ENCODE measurements at places on chromosomes 4 and X.

DNA sequence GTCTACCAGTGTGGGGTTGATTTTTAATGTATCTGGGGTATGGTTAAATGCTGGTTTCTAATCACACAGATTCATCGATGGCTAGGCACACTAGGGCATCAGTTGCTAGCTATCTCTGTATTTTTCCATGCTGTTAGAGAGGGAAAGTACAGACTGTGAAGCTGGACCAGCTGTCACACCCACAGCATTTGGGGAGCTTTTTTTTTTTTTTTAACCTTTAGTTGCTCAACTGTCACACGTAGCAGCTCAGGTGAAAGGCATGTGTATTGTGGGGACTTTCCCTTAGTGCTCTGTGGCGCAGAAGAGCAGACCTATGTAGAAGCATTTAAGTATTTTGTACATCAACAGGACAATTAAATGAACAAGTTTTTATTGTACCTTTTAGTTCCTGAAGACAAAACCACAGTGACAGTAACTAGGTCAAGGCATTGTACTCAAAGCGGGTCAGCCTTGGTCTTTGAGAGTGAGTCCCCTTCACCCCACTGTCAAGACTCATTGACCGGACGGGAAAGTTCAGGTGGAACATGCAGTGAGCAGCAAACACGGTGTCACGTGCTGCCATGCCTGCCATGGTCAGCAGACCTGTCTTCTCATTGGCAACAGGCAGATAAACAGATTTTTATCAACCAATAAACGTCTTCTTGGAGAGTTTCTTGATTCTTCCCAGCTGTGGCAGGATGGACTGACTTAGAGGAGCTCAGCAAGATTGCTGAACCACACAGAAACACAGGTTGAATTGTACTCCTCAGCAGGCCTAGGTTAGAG lies 65.3 kb downstream of the CASP3 start:
- no peak for DNase-seq

GRCh38 chr4:37584071-37584470 lies 102.1 kb downstream of the RELL1 start:
- no peak for DNase-seq

GRCh38 chr4:40255393-40256281 lies 58.8 kb downstream of the RHOH start:
- DNase-seq = no peak

DNA sequence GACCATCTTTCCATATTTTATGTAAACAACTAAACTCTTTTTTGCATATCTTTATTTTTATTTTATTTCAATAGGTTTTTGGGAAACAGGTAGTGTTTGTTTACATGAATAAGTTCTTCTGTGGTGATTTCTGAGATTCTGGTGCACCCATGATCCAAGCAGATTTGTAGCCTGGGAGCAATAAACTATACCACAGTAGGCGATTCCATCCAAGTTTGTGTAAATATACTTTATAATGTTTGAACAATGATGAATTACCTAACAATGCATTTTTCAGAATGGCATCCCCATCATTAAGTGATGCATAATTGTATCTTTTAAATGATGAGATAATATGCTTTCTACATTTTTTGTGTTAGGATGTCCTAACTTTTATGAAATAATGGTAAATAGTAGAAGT lies 39.2 kb upstream of the CYSLTR1 start:
- no peak for DNase-seq

DNA sequence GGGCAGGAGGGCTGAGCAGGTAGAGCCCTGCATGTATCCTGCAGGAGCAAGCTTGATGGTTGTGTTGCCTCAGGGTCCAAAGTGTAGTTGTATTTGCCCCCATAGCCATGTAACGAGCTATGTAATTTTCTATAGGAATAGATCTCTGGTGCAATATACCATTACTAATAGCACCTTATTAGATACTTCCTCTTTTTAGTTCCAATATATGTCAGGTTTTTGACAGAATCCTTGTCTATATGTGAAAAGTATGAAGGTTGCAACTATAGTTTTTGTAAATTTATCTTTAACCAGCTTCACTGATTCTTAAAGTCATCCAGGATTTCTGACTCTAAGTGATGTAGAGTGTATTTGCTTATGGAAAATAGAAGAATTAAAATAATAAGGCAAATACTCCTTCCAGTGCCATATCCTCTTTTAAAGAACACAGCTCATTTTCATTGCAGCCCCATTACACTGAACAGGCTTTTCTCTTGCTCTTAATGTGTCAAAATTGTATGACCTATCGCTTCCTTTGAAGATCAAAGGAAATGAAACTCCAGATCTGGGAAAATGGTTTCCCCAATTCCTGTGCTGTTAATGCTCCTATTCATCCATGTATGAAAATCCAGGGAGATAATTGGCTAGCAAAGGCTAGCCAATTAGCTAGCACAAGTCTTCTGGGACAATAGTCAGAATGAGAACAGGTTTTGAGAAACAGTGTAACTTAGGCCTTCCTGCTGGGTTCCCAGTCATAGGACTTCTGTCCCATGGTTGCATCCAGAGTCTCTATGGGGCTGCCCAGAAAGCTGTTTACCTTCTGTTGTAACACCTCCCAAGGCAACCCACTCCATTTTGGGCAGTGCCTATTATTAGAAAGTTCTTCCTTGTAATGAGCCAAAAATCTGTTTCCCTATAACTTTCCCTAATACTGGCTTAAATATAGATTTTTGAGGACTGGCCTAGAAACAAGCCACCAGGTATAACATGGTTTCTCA lies 90.6 kb downstream of the TSPAN7 start:
- DNase-seq = no peak

- no peak for DNase-seq
Observed at GRCh38 chr4:23943478-23943877, 53.6 kb upstream of the PPARGC1A start.

DNA sequence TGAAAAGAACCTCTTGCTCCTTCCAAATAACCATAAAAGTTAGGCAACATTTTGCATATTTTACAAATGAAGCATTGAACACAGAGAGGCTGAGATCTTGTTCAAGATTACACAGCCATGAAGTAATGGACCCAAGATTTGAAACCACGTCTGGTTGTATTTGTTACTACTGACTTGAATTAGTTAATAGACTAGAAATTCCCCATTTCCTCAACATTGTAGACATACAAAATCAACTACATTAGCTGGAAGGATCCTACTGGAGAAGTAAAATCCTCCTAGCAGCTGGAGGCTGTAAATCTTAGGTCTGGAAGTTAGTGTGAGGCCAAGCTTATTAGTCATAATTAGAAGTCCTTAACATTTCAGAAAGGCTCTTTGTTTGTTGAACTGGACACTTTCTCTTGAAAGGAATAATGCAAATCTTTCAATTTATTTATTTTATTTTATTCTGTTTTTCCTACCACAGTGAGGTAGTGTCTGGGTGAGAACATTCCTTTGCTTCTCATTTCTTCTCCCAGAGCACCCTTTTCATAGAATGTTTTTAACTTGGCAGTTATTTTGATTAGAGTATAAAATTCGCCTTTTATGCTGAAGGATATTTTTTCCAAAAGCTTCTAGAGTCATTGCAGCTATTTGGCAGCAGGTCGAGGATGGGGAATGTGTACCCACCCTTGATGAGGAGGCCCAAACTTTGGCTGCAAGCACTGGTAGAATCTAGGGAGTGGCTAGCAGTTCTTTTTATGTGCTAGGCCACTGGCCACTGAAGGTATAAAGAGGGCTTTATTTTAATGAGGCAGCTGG lies 62.0 kb upstream of the CLNK start:
- no peak for DNase-seq

DNA sequence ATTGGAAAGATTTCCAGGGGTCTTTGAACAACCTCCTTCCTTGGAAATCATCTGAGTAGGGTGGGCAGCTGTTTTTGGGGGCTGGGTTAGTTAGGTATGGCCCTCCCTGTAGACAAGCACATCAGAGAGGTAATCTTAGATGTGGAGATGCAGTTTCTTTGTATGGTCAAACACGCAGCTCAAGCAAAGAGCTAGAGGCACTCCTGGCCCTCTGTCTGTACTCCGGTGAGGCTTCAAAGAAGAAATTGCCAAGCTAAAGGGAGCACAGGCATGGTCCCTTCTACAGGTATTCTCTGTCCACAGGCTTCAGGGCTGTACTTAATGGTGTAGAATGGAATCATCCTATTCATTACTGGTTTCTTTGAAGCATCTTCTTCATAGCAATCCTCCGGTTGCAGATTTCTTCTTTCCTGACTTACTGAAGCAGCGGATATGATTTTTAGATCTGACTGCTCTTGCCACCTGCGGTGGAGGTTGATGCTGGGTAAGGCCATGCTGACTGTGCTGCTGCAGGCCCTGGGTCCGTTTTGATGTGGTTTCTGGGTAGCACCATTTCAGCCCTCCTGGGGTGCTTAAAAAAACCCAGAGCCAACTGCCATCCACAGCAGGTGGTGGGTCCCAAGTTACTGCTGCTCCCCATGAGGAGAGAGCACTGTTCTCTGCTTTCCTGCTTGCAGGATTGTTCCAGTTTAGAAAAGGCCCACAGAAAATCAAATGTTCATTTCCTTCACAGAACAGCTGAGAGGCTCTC lies 318.9 kb upstream of the GATB start:
- DNase-seq = no peak

- DNase-seq = no peak
Observed at GRCh38 chrX:10984213-10984612, 126.9 kb upstream of the HCCS start.

DNA sequence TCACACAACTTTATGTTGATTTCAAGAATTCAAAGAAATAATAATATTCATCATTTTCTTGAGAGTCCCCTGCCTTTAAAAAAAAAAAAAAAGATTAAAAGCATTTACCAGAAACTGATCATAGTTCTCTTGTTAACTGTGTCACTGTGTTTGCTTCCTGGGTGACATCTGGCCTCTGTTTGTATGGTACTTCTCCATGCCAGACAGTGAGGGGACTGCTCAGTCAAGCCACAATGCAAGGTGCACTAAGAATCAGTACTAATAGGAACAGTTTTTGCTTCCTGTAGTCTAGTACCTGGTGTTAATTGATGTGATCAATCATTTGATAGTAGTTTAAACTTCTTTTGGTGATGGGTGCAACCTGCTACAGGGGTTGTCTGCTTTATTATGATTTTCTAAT lies 77.5 kb downstream of the PHOX2B start:
- DNase-seq = no peak

DNA sequence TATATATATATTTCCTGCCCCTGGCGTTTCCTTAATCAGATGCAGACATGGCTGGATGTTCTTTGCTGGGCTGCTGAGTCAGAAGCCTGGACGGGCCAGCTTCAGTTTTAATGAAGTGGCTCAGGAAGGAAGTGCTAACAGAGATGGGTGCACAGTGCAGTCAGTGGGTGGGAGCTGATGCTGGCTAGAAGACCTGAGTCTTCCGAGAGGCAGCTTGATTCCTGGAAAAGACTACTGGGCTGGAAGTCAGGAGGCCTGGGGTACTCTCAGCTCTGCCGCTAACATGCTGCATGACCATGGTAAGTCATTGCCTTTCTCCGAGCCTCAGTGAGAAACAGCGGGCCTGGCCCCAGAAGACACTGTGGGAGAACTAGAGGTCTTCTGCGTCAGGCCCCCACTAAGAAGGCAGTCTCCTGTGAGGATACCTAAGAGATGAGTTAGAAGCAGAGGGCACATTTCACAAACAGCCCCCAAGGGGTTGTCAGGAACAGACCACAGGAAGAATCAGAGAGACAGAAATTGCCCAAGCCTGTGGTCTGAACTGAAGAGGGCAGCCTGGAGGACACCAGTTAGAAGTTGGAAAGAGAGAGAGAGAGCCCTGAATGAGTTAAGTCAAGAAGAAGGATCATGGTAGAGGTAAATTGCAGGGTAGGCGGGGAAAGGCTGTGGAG lies 8.3 kb upstream of the CD40LG start:
- no peak for DNase-seq

DNA sequence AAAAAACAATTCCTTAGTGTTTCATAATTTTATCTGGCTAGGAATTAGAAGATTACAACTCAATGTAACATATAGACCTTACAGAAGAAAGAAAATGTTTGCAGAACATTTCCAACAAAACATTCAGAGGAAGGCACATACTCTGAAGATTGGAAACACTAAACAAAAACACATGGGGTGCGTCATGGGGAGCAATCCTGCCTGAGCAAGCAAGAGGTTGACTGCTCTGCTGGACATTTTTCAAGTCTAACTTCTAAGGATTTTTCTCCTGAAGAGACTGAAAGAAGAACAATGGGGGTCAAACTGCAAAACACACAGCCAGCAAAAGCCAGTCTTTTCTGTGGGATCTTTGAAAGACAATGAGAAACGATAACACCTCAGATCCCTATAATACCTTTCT lies 182.8 kb downstream of the GUCY2F start:
- no peak for DNase-seq

DNA sequence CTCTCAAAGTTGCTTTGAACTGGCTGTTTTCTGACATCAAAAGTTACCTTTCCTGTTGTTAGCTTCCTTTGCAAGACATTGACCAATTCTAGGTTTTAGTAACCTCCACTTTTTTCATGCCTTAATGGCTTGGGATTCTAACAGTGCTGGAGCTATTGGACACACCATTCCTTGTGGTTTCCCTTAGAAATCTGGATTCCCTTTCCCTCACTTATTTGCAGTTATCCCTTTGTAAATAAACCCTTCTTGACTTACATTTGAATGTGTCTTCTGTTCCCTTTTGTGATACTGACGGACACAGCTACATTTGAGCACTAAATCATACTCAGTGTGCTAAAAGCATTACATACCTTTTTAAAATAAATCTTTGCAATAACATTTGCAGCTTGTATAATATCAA lies 1927.6 kb upstream of the IGFBP7 start:
- DNase-seq = no peak

- no peak for DNase-seq
Observed at GRCh38 chrX:16319929-16320328, 152.6 kb downstream of the MAGEB17 start.

- peak; percentile 18 for DNase-seq
Observed at GRCh38 chr4:77697860-77698590, 92.4 kb downstream of the CXCL13 start.

- no peak for DNase-seq
Observed at GRCh38 chrX:47285836-47286320, 53.1 kb downstream of the USP11 start.

DNA sequence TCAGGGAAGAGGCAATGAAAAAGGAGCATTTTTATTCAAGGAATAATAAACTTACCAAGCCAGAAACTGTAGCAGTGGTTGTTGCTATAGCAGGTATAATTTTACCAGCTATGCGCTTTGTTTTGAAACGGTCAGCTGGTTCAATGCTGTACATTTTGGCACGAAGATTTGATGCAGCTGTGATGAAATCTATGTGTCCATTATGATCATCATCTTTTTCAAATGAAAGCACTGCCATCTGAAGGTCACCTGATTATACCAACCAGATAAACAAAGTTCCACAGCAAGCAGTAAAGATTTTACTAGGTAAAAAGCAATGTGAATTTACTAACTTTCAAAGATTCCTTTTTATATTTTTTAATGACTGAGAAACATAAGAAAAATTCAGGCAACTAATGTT lies 66.4 kb downstream of the STAP1 start:
- DNase-seq = no peak

GRCh38 chrX:103464072-103464773 lies 55.1 kb downstream of the RAB40A start:
- DNase-seq = peak; percentile 55

- DNase-seq = no peak
Observed at GRCh38 chr4:22427675-22428074, 88.2 kb downstream of the ADGRA3 start.

GRCh38 chr4:29375716-29376115 lies 1344.5 kb upstream of the PCDH7 start:
- DNase-seq = no peak
